Right renal cortex interstitium (tissue), 3 donors: ENCODE measurements at places on chromosomes 4 and X. TPM values are rescaled to one million over a fixed set of nuclear protein-coding genes. Genes with fewer than 3 reads are reported as not detected.
A peak's percentile ranks its signal among the peaks of the same experiment; 100 is the strongest.

DNA sequence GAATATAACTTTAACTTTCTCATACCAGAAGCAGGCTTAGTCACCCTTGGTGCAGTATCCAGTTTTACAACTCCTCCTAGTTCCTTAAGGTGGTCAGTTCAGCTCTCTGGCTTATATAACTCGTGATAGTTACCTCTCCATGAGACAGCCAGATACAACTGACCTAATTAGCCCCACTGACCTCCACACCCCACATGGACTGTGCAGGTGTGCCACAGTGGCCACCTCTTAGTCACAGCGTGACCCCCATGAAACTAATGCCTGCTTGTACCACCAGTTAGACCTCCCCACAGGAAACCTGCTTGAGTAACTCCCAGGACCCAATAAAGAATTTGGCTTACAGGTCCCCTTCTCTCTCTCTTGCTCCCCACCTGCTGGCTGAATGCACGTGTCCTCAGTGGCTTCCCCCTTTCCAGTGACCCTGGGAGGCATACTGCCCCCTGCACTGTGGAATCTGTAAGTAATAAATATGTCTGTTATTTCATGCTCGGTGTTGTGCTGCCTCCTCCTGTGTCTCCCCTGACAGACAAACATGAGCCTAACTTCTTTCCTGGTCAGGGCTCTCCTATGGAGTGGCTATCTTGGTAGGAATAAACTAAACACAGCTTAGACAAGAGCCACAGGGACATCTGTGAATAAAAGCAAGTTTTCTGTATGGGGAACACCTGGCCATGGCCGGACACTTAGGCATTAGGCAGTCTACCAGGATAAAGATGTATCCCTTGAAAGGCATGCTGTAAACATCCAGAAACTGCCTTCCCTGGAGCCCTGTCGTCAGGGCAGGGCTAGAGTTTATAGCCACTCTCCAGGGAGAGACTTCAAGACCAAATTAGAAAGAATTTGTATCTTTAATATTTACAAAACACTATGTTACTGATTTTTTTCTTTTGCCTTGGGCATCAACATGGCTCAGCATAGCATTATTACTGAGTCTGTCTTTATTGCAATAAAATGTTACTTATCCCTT is 209.7 kb upstream of the BOD1L1 start:
- no peak for DNase-seq

DNA sequence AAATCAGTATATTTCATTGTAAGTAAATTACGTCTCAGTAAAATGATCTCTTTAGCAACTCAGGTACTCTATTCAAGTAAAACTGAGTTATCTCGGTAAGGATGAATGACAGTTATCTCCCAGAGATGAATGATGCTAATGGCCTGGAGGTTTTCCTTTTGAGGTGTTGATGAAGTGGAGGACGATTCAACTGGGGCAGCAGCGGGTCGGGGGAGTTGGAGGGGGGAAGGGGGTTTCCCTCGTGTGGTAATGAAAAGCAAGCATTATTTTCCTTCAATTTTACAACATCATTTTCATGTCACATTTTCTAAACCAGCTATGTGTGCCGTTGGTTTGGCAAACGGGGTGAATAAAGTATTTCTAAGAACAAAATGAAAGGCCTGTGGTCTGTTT is 92.4 kb upstream of the ATXN3L start:
- no peak for DNase-seq

DNA sequence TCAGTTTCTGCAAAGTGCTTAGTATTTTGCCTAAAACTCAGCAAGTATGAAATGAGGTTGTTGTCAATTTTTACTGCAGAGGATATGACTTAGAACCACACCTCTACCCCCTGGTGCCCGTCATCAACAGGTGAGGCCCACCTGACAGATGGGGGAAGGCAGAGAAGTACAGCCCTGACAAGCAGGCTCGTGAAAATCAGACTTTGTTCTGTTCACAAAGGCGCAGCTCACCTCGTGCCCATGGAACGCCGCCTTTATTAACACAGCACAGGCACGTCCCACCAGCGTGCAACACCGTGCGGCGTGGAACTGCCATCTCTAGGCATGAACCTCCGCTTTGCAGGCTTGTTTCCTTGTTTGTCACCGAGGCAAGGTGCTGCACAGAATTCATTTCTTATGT is 13.3 kb downstream of the CYP4V2 start:
- DNase-seq = no peak

- no peak for DNase-seq
These were observed 14.2 kb downstream of the PHOX2B start for GRCh38 chr4:41734371-41734770.

GRCh38 chrX:65745427-65745826 is 78.0 kb downstream of the MSN start:
- DNase-seq = no peak

DNA sequence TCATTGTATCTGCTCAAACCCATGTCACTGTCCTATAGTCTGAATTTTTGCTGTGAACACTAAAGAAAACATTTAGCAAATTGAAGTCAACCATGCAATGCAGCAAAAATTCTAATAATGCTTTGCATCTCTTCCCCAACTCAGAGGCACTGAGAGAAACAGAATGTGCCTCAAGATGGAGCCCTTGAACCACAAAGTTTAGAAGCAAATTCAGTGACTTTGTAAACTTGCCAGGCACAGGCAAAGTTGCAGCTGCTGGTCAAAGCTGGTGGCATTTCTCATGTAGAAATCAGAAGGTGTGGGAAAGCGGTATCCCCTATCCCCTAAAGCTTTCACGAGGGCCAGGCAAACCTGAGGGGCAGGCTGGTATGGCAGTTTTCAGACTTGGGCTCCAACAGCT is 121.7 kb upstream of the DIPK2B start:
- peak; percentile 21 for DNase-seq

DNA sequence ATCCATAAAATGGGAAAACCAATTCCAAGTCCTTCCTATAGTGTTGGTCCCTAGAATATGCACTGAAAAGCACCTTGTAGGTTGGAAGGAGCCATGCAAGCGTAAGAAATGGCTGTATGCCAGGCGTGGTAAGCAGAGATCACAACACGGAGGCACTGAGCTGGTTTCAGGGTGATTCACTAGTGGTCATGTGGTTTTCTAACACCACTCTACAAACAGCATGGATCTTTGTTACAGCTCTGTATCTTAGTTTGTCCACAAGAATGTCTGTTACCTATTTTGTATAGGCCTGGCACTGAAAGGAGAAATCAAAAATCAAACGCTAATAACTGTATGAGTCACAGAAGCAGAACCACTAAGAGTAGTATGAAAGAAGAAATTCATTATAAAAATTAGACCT is 71.9 kb downstream of the MAGEB17 start:
- DNase-seq = no peak

- no peak for DNase-seq
These were observed 183.4 kb downstream of the NPFFR2 start for GRCh38 chr4:72215198-72215597.

- peak; percentile 29 for DNase-seq
These were observed 194.4 kb downstream of the SLIT2 start for GRCh38 chr4:20445933-20446723.

Gene CT45A5
- polyA plus RNA-seq = not detected

Gene HS3ST1
- 0.93 TPM for polyA plus RNA-seq

Gene LAMP2
- polyA plus RNA-seq = 171 TPM
